Frontal cortex (tissue), 4 donors: ENCODE measurements at places on chromosomes 1 and 21. TPM values are rescaled to one million over a fixed set of nuclear protein-coding genes. Genes with fewer than 3 reads are reported as not detected.

Gene NUP210L
- total RNA-seq = 0.41 TPM

Gene SLAMF9
- total RNA-seq = not detected

Gene RPS6KC1
- total RNA-seq = 79.5 TPM

Gene GUCA2A
- not detected for total RNA-seq

Gene FCER1G
- total RNA-seq = 2.0 TPM

Gene LCE1B
- not detected for total RNA-seq

Gene PLCH2
- total RNA-seq = 9.0 TPM

Gene FAM151A
- not detected for total RNA-seq

Gene FCRLB
- 1.2 TPM for total RNA-seq

Gene CDC73
- 28.9 TPM for total RNA-seq

Gene PDC
- total RNA-seq = not detected

Gene RPS27
- total RNA-seq = 2,198 TPM

Gene PROX1
- 6.5 TPM for total RNA-seq

Gene NEXN
- total RNA-seq = under 0.01 TPM

Gene RPE65
- 0.41 TPM for total RNA-seq

Gene KCNK1
- total RNA-seq = 4.9 TPM

Gene SERPINC1
- not detected for total RNA-seq

Gene TTF2
- 3.3 TPM for total RNA-seq

Gene ANGPTL3
- not detected for total RNA-seq

Gene WNT4
- 3.3 TPM for total RNA-seq

Gene ERI3
- 79.5 TPM for total RNA-seq
